ENCODE measurements at places on chromosomes 2 and 18.

DNA sequence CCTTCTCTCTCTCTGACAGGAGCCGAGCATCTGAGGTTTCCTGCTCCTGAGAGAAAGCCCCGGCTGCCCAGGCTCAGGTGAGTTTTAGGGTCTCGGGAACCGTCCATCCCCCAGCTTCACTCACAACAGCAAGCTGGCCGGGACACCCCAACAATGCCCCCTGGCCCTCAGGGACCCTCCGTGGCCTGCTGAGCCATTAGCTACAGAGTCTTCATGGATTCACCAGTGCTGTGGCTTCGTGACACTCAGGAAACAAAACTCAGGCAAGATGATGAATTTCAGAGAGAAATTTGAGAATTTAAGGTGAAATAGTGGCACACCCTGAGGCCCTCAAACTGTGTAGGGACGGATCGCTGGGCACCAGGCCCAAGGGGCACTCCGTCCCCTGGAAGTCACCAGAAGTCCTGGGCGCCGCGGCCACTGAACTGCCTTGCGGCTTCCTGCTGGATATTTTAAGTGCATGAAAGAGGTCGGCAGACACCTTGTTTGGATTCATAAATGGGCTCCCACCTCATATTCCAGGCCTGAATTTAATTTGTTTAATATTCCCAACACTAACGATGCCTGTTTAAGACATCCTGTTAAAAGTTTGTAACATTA lies 368.3 kb upstream of the SALL3 start:
- DNase-seq = no peak

- DNase-seq = no peak
Observed at GRCh38 chr2:137123226-137123625, 357.9 kb downstream of the THSD7B start.

- no peak for DNase-seq
Observed at GRCh38 chr2:162824304-162824703, 14.3 kb downstream of the KCNH7 start.

- DNase-seq = no peak
Observed at GRCh38 chr2:241569831-241570281, 11.3 kb downstream of the BOK start.

DNA sequence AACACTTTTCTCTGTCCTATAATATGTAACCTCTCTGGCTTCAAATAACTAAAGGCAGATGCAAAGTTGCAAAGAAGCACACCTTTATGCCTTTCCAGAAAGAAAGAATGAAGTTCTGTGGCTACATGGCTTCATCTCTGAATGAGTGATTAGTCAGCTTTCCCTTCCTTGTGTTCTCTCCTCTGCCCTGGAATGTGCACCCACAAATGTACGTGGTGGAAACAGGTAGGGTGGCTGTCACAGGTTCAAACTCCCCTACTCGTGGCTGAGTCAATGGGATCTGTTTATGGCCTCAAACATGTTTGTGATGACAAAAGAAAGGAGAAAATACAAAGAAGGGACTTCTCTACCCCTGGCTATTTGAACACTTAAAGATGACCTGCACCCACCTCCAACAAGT lies 55.5 kb upstream of the ACVR2A start:
- DNase-seq = no peak

DNA sequence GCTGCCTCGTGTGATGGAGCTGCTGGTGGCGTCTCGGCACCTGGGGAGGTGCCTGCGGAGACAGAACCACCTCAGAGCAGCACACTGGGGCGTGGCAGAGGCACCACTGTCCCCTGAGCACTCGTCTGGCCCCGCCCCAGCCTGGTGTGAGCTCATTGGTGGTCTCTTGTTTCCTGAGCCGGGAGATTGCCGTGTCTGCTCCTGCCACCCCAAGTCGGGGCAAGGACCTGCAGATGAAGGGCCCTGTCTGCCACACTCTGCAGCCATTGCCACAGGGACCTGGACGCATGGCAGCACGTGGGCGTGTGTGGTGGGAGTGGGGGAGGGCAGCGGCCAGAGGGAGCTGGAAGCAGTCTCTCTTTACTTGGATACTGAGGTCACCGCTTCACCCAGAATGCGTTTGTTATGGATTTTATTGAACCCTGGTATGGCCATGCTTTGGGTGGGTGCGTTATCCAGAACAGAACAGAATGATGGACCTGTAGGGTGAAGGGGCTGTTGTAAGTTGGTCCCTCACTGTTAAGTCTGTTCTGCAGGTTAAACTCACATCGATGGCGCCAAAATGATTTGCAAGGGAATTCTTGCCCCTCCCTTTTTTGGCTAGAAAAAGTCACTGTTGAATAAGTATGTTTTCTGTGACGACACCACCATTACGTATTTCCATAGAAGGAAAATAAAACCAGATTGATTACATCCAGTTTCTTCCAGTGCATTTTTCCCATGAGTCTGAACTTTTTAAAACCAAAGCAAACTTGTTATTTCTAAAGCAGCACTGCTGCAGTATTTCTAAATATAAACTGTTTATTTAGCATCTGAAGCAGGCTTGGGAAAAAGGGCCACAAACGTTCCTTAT lies 92.0 kb downstream of the USP40 start:
- DNase-seq = no peak

GRCh38 chr2:233387667-233388528 lies 33.6 kb downstream of the DGKD start:
- DNase-seq = no peak

DNA sequence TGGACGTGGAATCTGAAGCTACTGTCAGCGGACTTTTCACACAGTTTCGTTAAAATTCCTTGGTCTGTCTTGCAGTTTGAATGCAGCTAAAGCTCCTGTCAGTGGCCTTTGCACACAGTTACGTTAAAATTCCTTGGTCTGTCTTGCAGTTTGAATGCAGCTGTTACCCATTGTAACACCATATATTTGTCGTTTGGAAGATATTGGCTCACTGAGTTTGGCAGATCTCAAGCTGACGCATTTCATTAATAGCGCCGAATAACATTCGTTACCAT lies 1.0 kb downstream of the LIMS1 start:
- no peak for DNase-seq

DNA sequence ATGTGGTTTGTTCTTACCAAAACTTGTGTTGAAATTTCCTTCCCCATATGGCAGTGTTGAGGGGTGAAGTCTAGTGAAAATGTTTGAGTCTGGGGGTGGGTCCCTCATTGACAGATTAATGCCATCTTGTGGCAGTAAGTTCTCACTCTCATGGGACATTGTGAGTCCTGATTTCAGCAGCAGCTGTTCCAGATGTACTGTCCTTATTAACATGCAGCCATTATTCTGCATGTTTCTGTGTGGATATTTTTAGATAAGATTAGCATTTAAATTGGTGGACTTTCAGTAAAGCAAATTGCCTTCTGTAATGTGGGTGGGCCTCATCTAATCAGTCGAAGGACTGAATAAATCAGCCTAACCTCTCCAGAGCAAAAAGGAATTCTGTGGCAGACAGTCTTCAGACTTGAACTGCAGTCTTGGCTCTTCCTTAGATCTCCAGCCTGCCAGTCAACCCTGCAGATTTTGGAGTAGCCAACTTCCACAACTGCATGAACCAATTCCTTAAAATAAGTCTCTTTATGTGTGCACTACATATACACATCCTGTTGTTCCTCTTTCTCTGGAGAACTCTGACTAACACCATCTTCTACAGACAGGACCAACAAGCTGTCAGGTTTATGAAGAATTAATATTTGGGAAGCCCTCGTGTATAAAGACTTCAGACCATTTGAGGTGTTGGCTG lies 138.7 kb upstream of the ZNF516 start:
- DNase-seq = no peak

DNA sequence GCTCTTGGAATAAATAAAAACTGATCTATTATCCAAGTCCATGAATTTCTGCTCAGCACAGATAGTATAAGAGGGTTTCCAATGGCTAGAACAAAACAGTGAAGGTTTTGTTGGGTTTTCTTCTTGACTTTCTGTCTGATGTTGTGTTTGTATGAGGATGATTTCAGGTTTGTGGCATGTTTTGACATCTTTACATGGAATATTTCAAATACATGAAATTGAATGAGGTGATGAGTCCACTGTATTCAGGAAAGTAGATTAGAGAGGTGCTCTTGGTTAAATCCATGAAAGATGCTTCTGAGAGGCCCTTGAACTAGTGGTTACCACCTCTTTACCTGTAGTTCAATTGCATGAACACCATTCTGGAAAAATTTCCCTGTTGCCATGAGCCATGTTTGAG lies 84.3 kb downstream of the RAPGEF4 start:
- DNase-seq = no peak

DNA sequence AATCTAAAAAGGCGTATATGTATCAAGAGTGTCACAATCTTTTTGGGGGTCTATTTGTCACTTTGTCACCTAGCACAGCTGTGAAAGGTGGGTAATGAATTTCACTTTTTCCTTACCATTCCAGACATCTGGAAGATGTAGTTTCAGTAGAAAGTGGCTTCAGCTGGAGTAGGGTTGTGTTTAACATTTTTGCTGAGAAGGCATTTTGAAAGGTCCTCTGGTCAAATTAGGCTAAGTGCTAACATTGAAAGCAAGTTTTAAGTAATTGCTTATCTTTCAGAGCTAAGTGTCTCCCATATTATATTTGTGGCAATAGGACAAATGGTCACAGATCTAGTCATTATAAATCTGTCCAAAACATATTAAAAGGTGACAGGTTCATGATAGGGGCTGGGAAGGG lies 542.1 kb upstream of the SPHKAP start:
- DNase-seq = no peak
